ENCODE measurements at places on chromosomes 6 and 20.

GRCh38 chr6:44650947-44651346 is 263.4 kb downstream of the CDC5L start:
- no peak for DNase-seq

- DNase-seq, result no peak
Observed at GRCh38 chr6:27867051-27867944, 44.9 kb downstream of the OR2B2 start.

DNA sequence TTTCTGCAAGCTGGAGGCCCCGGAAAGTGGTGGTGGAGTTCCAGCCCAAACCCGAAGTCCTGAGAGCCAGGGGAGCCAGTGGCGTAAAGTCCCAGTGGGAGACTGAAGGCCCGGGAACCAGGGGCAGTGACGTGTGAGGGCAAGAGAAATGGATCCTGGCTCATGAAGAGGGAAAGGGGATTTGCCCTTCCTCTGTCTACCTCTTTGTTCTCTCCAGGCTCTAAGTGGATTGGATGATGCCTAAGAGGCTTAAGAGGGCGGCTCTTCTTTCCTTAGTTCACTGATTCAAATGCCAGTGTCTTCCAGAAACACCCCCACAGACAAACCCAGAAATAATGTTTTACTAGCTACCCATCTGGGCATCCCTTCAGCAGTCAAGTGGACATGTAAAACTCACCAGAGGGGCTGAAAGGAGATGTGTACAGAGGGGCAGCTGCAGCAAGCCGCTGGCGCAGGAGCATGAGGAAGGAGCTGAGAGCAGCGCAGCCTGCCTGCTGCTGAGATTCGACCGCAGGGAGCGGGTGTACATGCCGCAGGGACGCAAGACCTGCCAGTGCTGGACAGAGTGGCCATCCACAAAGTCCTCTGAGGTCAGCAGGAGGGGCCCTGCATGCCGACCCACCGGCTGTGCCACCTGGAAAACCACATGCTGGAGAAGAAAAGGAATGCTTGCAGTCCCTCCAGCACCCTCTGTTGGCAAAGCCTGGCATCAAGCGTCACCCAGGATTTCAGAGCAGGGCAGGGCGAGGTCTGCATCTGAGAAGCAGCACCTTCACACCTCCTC is 29.5 kb downstream of the CDYL start:
- peak; percentile 6 for DNase-seq

DNA sequence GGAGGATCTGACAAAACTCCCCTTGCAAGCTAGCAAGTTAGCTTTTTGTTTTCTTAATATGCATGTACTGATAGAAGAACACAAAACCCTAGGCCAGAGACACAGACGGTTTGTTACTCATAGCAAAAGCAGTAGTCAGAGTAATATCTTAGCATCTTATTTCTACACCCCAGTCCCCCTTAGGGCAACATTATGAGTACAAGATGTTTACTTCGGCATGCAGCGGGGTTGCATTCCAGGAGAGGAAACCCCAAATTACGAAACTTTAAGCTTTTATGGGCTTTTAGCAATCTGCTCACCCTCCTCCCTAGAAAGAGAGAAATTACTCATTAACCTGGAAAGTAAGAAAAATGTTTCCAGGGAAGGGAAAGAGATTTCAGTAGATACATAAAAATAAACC is 1286.9 kb downstream of the EPHA7 start:
- DNase-seq, result no peak

- no peak for DNase-seq
Observed at GRCh38 chr6:1607516-1608221, 2.0 kb upstream of the FOXC1 start.

DNA sequence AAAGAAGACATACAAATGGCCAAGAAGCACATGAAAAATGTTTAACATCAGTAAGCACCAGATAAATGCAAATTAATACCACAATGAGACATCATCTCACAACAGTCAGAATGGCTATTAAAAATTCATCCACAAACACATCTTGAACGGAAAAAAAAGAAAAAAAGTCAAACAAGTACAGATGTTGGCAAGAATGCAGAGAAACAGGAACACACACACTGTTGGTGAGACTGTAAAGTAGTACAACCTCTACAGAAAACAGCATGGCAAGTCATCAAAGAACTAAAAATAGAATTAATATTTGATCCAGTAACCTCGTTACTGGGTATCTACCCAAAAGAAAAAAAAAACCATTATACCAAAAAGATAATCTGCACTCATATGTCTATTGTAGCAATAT is 6.5 kb downstream of the STX7 start:
- DNase-seq, result no peak

DNA sequence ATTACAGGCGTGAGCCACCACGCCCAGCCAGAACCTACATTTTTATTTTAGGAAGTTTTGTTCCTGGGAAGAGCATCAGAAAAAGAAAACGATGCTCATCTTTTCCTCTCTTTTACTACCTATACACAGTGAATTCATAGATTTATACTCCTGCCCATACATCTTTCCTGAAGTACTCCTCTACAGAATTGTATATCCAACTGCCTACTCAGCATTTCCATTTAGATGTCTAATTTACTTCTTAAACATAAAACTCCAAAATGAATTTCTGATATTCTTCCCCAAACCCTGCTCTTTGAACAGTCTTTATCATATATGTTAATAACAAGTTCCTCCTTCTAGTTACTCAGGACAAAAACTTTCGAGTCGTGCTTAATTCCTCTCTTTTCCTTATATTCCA is 39.8 kb upstream of the RSPO3 start:
- no peak for DNase-seq

Measured in stimulated activated CD4-positive, alpha-beta T cell treated with anti-CD3 and anti-CD28 coated beads, TNF-alpha, amount 100 ng/mL, for 1 hour (primary cell).